NCI-H460 (cell line): ENCODE measurements at places on chromosomes 11 and 22.
A peak's percentile ranks its signal among the peaks of the same experiment; 100 is the strongest.

DNA sequence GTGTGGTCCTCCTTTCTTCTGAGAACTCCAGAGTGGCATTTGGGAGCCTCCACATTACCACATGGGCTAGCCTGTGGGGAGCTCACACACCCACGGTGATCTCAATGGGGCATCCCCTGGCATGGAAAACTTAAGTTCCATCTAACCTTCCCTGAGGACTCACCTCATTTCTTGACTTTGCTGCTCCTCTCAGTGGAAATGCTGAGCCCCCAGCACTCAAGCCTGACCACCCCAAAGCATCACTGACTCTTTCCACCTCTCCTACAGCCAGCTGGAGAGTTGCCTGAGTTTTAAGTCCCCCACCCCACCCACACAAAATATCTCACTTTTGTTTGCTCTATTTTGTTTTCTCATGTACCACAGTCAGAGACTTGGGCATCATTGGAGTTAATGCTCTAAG, 23.8 kb upstream of the PARVA start:
- DNase-seq = no peak

- no peak for DNase-seq
Observed at GRCh38 chr11:32479291-32479690, 44.0 kb upstream of the WT1 start.

- no peak for DNase-seq
Observed at GRCh38 chr11:45930951-45931570, 8.6 kb downstream of the LARGE2 start.

GRCh38 chr11:67032830-67033551, 10.1 kb downstream of the SYT12 start:
- no peak for DNase-seq

- DNase-seq = no peak
Observed at GRCh38 chr11:97237151-97237550, 847.3 kb downstream of the JRKL start.

GRCh38 chr11:33207408-33207985, 46.2 kb upstream of the CSTF3 start:
- DNase-seq = no peak

- no peak for DNase-seq
Observed at GRCh38 chr11:116721988-116722387, 50.8 kb downstream of the BUD13 start.

- DNase-seq = no peak
Observed at GRCh38 chr11:134266440-134266839, 9.7 kb upstream of the GLB1L3 start.

DNA sequence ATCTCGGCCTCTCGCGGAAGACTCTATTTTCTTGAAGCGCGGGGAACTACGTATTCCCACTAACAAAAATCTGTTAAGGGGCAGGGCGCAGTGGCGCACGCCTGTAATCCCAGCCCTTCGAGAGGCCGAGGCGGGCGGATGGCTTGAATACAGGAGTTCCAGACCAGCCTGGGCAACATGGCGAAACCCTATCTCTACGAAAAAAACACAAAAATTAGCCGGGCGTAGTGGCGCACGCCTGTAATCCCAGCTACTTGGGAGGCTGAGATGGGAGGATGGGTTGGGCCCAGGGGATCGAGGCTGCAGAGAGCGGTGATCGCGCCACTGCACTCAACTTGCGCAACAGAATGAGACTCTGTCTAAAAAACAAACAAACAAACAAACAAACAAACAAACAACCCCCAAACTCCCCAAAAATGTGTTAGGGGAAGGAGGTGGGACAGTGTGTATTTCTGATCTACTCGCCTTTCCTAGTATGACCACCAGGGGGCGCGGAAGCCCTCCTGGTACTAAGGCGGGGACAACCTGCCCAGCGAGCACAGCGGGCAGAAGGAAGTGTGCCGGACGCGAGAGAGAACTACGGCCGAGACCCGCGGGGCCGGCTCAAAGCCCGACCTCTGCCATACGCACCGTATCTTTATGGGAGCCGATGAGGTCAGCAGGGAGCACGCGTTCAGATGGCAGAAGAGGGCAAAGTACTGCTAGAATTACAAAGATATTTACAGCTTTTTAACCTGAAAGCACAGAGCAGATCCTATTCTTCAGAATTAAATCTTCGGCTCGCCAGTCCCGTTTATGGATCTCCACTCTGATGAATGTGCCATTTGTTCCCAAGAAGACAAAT, 1.3 kb upstream of the STX3 start:
- peak; percentile 68 for DNase-seq

DNA sequence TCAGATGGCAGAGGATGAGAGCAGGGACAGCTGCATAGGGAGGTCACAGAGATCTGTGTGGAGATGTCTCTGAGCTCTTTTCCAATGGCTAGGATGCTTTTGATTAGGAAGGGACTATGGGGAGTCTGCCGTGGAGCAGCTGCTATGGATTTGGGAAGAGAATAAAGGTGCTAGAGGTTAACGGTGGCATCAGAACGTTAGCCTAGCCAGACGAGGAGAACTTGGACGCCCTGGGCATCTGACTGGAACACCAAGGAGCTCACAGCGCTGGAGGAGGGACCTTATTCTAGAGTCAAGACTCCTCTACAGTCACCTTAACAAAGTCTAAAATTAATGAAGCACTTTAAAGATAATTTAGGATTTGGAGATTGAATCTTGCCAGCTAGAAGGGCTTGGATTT, 157.2 kb upstream of the B3GAT1 start:
- no peak for DNase-seq

- no peak for DNase-seq
Observed at GRCh38 chr11:12282676-12283075, 94.7 kb upstream of the PARVA start.

GRCh38 chr11:100328626-100329340, 358.3 kb upstream of the ARHGAP42 start:
- DNase-seq = peak; percentile 29

DNA sequence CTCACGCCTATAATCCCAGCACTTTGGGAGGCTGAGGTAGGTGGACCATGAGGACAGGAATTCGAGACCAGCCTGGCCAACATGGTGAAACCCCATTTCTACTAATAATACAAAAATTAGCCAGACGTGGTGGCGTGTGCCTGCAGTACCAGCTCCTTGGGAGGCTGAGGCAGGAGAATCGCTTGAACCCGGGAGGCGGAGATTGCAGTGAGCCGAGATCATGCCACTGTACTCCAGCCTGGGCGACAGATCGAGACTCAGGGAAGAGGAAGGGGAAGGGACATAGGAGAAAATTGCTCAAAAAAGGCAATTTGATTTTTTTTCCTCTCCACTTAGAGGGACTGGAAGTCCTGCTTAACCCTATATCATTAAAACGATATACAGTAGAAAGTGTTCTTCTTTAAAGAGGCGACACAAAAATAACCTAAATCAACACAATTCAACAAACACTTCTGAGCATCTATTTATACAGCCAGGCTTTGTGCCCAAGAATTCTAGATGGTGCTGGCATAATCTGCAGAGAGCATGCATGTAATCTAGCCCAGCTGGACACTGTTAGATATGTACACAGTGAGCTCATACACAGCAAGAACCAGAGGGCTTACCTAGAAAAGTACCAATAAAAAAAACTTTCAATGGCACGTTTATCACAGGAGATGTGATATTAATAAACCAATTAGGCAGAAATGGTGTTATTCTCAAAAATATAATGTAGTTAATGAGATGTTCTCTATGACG, 20.9 kb upstream of the DENND5A start:
- no peak for DNase-seq

DNA sequence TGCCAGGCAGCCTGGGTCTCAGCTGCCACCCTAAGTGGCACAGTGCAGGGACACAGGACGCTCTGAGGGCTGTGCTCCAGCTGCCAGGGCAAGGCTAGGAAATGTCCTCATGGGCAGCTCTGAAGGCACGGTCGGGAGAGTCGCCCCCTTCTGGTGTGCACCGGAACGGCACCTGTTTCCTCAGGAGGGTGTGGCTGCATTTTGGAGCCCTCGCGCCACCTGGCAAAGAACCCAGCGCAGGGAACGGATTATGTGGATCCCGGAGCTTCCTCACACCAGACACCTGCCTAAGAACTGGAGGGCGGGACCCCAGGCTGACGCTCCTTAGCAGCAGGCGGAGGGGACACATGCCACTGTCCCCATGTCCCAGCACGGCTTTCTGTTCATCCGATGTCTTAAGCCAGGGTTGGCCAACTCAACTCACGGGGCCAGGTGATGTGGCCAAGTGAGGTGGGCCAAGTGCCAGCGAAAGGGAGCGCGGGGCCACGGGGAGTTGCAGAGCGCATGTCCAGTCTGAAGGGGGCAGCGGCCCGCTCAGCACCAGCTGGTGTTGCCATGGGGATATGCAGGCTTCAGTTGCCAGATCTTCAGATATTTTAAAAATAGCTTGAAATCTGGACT, 5.1 kb upstream of the SLC22A8 start:
- DNase-seq = no peak

DNA sequence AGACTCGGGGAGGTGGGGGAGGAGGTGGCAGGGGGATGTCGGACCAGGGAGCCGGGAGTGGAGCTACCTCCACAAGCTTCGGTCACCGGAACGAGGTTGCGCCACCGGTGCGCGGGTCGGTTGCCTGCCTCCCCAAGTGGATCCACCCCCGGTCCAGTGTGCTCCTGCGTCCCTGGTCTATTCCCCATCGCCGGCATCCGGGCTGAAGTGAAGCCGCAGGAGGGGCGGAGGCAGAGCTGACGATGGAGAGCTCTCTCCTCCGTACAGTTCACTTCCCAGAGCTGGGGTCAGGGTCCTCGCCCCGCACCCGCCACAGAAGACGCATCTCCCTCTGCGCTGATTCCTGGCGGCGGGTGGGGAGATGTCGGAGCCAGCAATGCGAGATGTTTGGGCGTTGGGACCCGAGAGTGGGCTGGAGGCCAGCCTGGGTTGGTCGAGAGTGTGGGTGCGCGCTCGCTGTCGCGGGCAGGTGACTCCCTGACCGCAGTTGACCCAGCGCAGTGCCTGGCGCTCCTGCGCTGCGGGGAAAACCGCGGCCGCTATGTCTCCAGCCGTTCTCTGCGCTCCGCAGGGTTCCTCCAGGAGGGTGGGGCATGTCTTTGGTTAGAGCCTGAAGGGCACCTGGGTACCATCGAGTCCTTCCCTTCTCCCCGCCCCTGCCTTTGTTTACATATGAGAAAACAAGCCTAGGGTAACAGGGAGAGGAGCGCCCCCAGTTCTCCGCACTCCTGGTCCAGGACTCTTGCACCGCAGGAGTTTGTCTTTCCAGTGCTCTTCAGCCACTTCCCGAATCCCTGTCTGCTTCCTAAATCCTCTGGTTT, 1.7 kb downstream of the C11orf96 start:
- DNase-seq = no peak

- DNase-seq = peak; percentile 26
Observed at GRCh38 chr11:21511835-21512440, 680.9 kb upstream of the ANO5 start.

- no peak for DNase-seq
Observed at GRCh38 chr11:2432628-2433071, 11.7 kb downstream of the TRPM5 start.

- no peak for DNase-seq
Observed at GRCh38 chr11:99534812-99535211, 514.1 kb downstream of the CNTN5 start.

GRCh38 chr22:17772249-17772957, 1.9 kb downstream of the BID start:
- DNase-seq = no peak

GRCh38 chr11:77497368-77497767, 23.5 kb upstream of the PAK1 start:
- no peak for DNase-seq

GRCh38 chr22:36522662-36523061, 6.3 kb downstream of the EIF3D start:
- DNase-seq = no peak

GRCh38 chr11:12834166-12834565, 159.9 kb downstream of the TEAD1 start:
- DNase-seq = no peak

- DNase-seq = no peak
Observed at GRCh38 chr11:94794287-94795168, 26.4 kb downstream of the AMOTL1 start.

DNA sequence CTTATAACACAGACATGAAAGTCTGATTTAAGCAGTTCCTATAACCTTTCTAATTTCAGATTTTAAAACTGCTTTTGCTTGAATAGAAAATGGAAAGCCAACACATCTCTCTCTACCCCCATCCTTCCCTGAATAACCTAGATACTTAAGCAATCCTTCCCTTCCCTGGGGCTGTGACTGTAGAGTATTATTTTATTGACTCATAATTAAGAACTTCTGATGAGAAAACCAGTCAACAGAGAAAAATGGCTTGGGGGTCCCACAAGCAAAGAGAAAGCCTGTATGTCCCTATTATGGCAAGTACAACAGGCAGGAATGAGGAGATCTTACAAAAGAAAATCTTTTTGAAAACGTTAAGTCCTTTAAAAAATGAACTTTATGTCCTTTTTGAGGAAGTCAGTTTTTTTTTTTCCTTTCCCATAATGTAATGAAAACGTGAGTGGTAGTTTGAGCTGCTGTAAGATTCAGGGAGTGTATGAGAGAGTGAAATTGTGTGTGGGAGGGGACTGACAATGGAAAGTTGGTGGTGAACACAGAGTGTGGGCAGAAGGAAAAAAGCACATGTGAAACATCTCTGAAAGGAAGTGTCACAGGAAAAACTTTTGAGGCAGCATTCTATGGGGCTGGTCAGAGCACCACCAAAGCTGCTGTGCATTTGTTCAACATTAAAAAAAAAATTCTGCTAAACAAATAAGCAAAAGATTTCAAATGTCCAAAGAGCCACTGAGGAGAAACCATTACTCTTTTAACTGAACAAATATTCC, 154.6 kb downstream of the MAML2 start:
- no peak for DNase-seq

DNA sequence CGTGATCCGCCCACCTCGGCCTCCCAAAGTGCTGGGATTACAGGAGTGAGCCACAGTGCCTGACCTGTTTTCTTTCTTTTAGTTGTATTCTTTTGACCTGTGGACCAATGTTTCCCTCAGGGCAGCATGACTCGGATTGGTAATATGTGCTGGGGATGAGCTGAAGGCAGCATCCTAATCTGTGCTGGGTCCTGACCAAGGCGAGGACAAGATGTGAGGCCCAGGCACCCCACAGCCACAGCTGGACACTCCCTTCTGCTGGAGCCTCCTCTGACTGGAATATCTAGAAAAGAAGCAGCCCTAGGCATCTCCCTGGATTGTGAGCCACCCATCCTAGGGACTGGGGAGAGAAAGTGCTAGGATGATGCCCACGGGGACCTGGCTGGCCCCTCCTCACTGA, 105.4 kb downstream of the PDE2A start:
- no peak for DNase-seq

GRCh38 chr11:58192229-58192628, 3.4 kb downstream of the OR9Q2 start:
- DNase-seq = no peak

DNA sequence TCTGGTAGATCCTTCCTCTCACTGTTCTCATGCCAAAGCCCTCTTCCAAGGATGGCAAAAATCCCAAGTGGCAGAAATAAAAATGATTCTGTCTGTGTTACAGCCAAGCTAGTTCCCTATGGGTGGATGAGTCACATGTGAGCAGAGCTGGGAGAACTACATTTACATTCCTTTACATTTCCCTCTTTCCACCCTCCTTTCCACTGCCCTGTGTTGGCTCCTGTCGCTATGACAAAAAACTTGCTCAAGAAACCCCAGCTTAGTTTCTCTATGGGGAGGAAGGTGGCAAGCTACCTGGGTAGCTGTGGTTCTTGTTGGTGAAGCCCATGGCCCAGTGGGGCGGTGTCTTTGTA, 10.2 kb upstream of the DDB2 start:
- DNase-seq = no peak

- DNase-seq = no peak
Observed at GRCh38 chr22:25781801-25782200, 39.8 kb downstream of the MYO18B start.
